Pons (tissue), 1 donor: ENCODE measurements at places on chromosomes 1 and 21.
A peak's percentile ranks its signal among the peaks of the same experiment; 100 is the strongest.

- no peak for DNase-seq
These were observed 176.2 kb upstream of the RAB4A start for GRCh38 chr1:229094476-229095311.

DNA sequence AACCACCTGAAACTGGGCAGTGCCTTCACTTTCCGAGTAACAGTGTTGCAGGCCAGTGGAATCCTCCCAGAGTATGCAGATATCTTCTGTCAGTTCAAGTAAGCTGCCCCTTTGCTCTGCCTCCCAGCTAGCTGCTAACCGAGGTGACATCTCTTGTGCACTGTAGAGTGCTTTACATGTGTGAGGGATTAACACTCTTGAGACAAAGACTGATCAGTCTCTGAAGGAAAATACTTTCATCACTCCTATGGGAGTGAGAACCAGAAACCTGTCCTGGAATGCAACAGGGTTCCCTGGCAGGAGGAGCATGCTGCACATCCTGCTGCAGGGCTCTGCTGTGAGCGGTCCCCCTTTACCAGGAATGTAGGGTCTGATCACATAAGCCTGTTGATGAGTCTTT, 61.4 kb upstream of the PGD start:
- no peak for DNase-seq

GRCh38 chr1:12516741-12517140, 101.3 kb downstream of the DHRS3 start:
- no peak for DNase-seq

- DNase-seq: no peak
These were observed 172.7 kb downstream of the TGFBR3 start for GRCh38 chr1:91712981-91713841.

DNA sequence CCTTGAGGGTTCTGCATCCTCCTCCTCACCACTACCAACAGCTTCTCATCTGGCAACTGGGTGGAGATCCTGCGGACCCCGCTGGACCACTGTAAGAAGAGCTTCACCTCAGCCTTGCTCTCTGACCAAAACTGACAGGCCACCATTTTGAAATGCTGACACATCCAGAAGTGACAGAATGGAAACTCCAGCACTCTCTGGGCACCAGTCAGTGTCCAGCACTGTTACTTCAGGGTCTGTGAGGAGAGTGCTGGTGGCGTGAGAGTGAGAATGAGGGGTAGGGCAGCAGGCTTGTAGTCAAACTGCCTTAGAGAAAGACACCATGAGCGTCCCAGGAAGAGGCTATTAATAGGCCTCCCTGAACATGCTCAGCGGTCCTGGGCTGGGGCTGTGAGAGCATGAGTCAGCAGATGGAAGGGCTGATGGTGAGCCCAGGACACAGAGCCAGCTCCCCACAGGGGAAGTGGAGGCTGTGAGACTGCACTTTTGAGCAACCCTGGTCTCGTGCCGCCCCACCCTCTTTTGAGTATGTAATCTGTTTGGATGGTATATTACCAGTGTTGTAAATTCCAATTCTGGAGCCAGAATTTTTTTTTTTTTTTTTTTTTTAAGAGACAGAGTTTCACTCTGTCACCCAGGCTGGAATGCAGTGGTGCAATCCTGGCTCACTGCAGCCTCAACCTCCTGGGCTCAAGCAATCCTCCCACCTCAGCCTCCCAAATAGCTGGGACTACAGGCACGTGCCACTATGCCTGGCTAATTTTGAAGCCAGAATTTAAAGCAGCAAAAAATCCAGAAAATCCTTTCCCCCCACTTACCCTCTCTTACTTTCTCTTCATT, 34.4 kb upstream of the SLC30A1 start:
- DNase-seq: peak; percentile 55

- no peak for DNase-seq
These were observed 24.0 kb downstream of the FNBP1L start for GRCh38 chr1:93471911-93472310.

DNA sequence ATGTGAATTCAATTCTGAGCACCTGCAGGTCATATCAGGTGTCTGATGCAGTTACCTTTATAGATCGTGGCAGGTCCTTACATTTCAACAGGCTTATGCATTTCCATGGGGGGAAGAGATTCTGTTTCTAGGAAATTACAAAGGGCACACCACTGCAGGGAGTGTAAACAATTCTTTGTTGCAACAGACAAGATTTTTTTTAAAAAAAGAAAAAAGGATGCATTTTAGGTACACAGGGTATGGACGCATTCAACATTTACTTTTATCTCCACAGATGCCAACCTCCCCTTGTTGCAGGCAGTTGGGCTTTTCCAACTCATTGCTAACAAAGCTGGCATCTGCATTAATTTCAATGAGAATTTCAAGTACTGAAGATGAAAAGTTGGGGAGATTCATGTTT, 13.5 kb upstream of the TEKT2 start:
- DNase-seq: no peak

GRCh38 chr21:35711213-35711612, 349.1 kb downstream of the SETD4 start:
- no peak for DNase-seq

DNA sequence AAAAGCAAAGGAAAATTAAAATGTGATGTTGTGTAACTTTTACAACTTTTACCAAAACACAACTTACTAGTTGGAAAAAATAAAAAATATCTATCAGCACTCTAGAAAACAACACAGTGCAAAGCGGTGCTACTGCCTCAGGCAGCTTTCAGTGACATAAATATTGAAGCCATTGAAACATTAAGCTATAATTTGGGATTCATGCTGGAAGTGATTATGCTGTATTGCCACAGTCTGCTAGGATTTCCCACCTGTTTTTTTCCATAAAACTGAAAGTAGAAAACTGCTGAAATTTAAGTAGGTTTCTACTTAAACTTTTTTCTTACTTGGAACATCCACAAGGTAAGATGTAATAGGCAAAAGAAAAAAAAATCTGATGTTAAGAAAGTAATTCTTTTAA, 674.4 kb downstream of the KCNT2 start:
- DNase-seq: no peak

- peak; percentile 97 for DNase-seq
These were observed 2.1 kb downstream of the ADORA1 start for GRCh38 chr1:203129501-203130231.

- DNase-seq: no peak
These were observed 1823.9 kb downstream of the PLA2G4A start for GRCh38 chr1:188652678-188653077.

- no peak for DNase-seq
These were observed 18.2 kb downstream of the LDLRAP1 start for GRCh38 chr1:25561421-25562100.

GRCh38 chr1:159077120-159077961, 775 bp upstream of the AIM2 start:
- DNase-seq: no peak

- DNase-seq: no peak
These were observed 26.5 kb upstream of the SLC35A3 start for GRCh38 chr1:99943223-99943794.

- DNase-seq: no peak
These were observed 69.8 kb upstream of the PGBD5 start for GRCh38 chr1:230495891-230496385.

- DNase-seq: peak; percentile 59
These were observed 87.7 kb downstream of the SNX7 start for GRCh38 chr1:98749152-98749756.

DNA sequence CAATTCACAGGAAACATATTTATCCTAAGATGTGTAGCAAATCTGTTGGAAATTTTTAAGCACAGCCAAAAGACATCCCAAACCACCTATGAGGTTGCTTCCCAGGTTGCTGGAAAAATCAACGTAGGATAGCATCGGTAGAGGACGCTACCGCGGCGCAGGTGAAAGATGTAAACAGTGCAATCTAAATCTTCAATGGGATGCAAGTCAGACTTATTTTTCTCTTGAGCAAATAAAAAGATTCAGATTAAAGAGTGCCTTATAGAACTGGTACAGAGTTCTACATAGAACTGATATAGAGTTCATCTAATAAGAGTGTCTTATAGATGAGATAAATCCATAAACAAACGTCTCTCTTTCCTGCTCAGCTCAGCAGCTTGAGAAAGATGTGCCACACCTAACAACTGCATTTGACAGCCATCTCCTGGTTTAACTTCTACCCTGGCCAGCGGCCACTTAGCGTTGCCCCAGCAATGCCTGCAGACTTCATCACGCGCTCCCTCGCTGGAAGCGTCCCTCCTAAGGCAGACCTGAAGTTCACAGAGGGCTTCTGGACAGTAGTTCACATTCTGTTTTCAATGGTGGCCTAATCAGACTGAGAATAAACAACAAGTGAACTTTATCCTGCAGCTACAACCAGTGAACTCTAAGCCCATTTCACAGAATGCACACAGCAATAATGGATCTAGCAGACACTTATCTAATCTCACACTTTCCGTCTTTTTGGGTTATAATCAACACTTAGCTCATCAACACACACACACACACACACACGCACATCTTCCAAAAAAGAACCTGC, 164.5 kb downstream of the TOMM20 start:
- no peak for DNase-seq

GRCh38 chr1:162161916-162162550, 92.5 kb downstream of the NOS1AP start:
- no peak for DNase-seq

- DNase-seq: no peak
These were observed 23.4 kb downstream of the ROR1 start for GRCh38 chr1:63797056-63797726.

GRCh38 chr1:54614563-54614962, 8.8 kb downstream of the FAM151A start:
- no peak for DNase-seq

- no peak for DNase-seq
These were observed 198.9 kb downstream of the NTNG1 start for GRCh38 chr1:107339775-107340174.

- DNase-seq: no peak
These were observed 22.8 kb downstream of the RAB4A start for GRCh38 chr1:229293528-229294204.

- no peak for DNase-seq
These were observed 2.2 kb upstream of the KANK4 start for GRCh38 chr1:62321446-62321845.

GRCh38 chr1:43947874-43948437, 1.2 kb downstream of the IPO13 start:
- peak; percentile 59 for DNase-seq

DNA sequence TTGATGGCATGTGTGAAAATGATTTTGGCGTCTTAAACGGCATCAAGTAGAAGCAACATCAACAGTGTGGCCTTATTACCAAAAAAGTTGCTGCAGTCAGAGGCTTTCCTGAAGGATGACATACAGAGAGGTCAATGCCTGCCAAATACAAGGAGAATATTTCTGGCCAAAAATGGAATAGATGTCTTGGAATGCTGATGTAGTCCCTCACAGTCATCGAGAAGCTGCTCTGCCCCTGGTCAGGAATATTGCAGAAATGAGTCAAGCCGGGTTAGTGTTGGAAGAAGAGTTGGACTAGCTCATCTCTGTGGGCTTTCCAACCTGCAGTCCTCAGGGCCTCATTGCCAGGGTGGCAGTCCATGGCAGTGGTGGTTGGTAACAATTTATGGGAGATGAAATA, 42.1 kb downstream of the NOS1AP start:
- no peak for DNase-seq

- no peak for DNase-seq
These were observed at the start of gene DMBX1 for GRCh38 chr1:46489638-46490405. Gene DMBX1, plus strand, starts transcription at chr1:46489836. Its CDS starts 17,175 bp downstream, at chr1:46507011.

DNA sequence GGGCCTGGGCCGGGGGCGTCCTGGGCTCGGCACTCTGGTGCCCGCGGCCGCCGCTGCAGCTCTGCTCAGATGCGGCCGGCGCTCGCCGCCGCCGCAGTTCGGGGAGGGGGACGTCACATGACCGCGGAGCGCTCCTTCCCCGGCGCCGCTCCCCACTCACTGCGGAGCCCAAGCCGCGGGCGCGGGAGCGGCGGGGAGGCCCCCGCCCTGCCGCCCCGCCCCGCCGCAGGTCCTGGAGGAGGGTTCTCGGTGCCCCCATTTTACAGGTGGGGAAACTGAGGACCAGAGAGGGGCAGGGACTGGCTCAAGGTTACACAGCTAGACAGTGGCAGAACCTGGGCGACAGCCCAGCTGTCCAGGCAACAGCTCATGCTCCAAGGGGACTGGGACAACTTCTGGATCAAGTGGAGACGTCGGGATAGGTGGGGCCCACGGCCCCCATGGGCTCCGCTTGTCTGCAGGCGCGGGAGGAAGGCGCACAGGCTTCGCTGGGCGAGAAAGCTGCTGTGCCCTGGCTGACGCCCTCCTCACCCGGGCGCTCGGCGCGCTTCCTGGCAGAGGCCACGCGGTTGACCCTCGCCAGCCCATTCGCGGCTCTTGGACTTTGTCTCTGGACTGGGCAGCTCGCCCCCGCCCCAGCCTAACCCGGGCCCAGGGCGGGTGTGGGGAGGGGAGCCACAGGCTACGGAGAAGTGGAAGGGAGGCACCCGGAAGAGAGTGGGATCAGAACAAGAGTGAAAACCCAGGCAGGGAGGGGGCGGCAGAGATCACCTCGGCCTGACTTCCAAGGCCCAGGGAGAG, at the start of gene RAP1GAP:
RAP1GAP (minus strand) TSS at position 100 of the 801 bp plus-strand sequence. CDS start 49,325 bp downstream, outside the sequence.
- no peak for DNase-seq

DNA sequence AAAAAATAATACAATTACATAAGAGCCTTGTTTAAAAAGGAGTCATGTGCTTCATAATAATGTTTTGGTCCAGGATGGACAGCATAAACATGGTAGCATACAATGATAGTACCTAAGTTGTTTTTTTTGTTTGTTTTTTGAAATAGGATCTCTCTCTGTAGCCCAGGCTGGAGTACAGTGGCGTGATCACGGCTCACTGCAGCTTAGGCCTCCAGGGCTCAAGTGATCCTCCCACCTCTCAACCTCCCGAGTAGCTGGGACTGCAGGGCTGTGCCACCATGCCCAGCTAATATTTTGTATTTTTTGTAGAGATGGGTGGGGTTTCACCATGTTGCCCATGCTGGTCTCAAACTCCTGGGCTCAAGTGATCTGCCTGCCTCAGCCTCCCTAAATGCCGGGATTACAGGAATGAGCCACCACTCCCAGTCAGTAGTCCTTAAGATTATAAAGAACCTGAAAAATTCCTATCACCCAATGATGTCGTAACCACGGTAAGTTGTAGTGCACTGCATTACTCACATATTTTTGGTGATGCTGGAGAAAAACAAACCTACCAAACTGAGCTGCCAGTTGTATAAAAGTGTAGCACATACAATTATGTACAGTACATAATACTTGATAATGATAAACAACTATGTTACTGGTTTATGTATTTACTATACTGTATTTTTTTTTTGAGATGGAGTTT, 22.4 kb upstream of the RCOR3 start:
- no peak for DNase-seq

DNA sequence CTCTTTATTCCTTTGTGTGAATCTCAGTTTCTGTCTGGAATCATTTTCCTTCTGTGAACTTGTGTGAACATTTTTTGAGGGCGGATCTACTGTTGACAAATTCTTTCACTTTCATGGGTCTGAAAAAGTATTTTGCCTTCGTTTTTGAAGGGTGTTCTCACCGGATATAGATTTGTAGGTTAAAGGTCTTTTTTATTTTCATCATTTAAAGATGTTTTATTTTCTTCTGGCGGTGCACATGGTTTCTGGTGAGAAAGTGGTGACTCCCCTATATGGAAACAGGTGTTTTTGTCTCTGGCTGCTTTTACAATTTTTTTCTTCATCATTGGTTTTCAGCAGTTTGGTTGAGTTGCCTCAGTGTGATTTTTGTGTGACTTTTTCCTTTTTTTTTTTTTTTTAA, 94.9 kb downstream of the DYRK1A start:
- no peak for DNase-seq
